ENCODE measurements at places on chromosomes 2 and 18.

GRCh38 chr18:9775178-9775577 lies 67.1 kb downstream of the RAB31 start:
- no peak for DNase-seq

DNA sequence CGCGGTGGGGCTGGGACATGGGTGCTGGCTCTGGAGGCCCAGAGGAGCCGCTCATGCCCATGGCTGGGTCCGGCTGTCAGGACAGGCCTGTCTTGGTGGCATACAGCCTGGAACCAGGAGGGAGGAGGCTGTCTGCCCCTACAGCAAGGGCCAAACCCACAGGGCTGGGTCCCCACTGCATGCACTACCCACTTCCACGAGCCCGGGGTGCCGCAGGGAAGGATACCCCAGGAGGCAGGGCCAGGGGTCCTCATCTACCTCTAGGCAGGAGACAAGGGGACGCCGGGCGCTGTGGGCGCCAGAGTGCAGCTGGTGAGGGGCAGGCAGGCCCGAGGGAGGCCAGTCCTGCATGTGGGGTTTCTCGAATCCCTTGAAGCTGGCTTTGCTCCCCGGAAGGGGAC lies 95.1 kb upstream of the GPC1 start:
- no peak for DNase-seq

DNA sequence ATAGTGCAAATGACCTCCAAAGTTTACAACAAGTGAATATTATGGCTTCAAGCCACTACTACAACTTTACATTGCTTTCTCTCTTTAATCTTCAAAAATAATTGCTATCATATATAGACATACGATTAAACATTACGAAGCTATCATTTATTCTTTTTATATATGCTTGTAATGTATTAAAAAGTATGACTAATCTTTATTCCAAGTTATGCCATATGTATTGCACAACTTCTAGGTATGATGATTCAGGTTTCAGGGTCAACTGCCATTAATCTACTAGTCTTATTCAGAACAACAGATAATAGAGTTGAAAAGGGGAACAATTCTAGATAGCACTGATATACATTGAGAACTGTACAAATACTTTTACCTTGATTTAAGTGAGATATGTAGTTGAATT lies 506.2 kb upstream of the TMEFF2 start:
- no peak for DNase-seq

DNA sequence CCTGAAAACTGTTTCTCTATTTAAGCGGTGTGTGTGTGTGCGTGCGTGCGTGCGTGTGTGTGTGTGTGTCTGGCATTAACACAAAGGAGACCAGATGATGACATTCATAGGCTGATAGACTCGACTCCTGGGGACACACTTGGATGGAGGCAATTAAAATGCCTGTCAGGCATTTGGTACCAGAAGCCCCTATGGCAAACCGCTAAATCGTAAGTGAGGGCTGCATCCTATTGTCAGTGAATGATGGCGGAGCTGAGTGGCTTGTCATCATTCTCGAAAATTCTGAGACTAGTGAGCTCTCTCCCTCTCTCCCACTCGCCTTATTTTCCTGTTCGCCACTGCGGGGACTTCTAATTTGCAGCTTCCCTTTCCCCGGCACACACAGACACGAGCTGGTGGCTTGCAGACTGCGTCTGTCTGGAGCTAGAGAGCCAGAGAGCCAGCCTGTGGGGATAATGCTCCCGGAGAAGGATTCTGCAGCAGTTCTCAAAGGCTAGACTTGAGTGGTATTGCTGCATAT lies 155.4 kb downstream of the MAP2 start:
- peak; percentile 35 for DNase-seq

- DNase-seq = no peak
Measured at GRCh38 chr2:146003337-146003736, 1483.4 kb upstream of the ZEB2 start.

- peak; percentile 47 for DNase-seq
Measured at GRCh38 chr2:78992807-78993517, 32.5 kb upstream of the REG3G start.

GRCh38 chr2:214019229-214019972 lies 391.5 kb upstream of the VWC2L start:
- DNase-seq = no peak

DNA sequence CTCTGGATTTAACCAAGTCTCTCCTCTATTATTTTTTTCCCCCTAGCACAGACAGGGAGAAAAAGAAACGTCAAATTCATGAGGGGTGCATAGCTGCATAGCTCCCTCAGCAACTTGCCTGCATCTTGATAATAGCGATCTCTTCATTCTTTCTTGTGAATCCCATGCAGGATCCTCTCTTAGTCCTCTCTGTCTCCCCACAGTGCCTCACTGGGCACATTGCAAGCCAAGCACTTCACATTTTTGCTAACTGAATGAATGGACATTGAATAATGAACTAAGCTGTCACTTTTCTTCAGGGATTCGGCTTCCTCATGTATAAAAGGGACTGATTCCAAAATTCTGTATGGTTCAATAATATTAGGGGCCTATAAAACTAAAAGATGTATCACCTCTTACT lies 2.9 kb upstream of the EPB41L3 start:
- DNase-seq = peak; percentile 31

- no peak for DNase-seq
Measured at GRCh38 chr2:170991398-170992182, 62.5 kb downstream of the GORASP2 start.

GRCh38 chr2:176743671-176744070 lies 468.9 kb upstream of the HNRNPA3 start:
- DNase-seq = no peak

DNA sequence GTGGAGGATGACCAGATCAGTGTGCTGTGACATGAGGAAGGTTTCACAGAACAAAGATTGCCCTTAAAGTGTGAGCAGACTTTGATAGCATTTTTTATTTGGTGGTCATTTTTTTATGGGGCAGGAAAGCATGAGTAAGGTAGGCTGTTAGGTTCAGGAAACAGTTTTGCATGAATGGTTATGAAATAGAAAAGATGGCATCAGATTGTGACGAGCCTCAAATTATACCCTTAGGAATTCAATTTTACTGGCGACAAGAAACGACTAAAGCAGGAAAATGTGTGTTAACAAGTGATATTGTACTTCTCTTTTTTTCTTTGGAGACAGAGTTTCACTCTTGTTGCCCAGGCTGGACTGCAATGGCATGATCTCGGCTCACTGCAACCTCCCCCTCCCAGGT lies 44.7 kb downstream of the PIK3C3 start:
- DNase-seq = no peak

DNA sequence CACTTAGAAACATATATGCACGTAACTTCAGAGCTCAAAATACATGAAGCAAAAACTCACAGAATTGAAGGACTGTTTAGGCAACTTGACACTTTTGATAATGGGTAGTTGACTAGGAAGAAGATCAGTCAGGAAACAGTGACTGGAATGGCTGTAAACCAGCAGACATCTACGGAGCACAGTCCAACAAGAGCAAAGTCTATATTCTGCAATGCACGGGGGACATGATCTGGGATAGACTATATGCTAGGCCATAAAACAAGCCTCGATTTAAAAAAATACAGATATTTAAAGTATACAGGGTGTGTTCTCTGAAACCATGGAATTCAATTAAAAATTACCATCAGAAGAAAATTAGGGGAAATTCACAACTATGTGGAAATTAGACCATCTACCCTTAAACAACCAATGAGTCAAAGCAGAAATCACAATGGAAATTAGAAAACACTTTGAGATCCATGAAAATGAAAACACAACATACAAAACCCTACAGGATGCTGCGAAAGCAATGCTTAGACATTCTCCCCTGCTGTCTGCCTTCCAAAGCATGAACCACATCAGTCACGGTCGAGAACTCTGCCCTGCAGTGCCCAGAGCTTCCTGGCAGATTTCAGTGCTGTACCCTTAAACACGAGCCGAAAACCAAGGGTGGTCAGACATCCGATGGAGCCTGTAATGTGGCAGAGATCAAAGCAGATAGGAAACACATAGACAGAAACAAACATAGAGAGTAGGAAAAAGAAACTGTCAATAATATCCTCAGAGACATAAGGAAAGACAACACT lies 651.9 kb upstream of the HS6ST1 start:
- DNase-seq = no peak

DNA sequence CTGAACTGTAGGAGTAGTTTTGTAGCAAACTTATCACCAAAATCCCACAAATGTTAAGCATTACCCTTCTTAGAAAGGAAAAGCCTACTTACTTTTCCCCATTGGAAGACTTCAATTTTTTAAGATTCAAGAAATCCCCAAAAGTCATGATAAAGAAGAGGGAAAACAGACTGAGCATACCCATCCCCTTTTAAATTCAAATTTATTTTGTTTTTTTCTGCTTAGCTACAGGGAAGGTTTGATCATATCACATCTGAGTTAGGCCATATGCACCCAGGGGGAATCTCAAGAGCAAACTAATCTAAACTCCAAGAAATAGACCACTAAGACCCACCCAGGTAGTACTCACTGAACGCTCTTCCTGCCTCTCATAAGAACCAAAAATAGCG lies 174.6 kb downstream of the TGIF1 start:
- no peak for DNase-seq

DNA sequence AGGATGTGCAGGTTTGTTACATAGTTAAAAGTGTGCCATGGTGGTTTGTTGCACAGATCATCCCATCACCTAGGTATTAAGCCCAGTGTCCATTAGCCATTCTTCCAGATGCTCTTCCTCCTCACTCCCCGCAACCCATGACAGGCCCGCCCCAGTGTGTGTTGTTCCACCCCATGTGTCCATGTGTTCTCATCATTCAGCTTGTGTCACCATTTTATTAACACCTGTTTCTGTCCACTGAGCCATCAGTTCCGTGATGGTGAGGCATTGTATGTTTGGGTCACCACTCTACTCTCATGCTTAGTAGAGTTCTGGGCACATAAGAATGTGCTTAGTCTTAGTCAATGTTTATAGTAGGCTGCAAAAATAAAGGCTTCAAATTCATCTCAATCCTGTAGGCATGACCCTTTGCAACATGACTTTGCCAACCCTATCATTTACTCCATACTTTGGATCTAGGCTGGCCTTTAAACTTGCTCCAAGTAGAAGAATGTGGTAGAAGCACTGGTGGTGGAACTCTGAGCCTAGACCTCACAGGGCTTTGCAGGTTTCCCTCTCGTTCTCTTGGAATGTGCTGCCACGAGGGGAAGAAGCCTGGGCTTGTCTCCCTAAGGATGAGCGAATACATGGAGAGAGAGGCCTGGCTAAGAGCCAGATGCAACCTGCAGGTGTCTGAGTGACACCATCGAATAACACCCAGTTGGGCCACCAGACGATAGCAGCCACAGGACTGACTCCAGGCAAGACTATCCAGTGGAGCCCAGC lies 161.5 kb downstream of the NAPG start:
- DNase-seq = no peak

DNA sequence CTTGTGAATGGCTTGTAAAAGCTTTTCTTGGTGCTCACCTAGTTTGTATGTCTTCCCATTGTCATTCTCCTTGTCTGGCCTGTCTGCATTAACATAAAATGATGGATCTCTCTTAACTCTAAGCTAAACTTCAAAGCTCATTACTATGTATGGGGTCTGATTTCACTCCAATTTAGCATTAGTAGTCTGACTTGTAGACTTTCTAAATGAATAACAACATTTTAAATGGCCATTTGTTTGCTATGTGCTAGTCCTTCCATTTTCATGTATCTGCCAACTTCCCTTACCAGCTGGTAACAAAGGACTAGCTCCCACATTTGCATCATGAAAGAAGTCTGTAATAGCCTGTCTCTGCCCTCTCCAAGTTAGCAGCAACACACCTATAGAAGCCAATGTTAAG lies 324.2 kb upstream of the RGPD4 start:
- no peak for DNase-seq

- no peak for DNase-seq
Measured at GRCh38 chr18:11494107-11494506, 115.3 kb upstream of the SLC35G4 start.

DNA sequence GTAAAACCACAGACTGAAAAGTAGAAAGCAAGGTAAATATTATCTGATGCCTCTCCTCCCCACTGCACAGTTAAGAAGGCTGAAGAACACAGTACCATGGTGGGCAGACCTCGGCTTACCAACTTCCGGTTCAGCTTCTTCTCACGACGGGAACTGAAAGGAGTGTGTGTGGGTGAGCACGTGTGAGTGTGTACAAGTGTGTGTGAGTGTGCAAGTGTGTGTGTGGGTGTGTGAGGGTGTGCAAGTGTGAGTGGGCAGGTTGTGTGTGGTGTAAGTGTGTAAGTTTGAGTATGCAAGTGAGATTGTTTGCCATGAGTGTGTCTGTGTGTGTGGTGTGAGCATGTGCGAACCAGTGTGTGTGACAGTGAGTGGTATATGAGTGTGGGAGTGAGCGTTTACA lies 103.5 kb downstream of the ADD2 start:
- no peak for DNase-seq

DNA sequence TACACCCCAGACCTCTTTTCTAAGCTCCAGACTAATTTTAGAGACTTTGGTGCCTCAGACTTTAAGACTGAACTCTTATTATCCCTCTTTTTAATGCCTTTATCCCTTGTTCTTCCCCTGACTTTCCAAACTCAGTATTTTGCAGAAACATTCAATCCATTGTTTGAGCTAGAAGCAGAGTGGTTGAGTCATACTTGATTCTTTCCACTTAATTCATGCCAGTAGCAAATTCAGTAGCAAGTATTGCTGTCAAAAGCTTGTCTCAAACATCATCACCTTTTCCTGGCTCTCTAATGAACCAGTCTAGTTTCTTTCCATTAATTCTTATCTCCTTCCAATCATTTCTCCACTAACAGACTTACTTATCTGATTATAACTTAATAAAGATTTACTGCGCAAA lies 699.7 kb upstream of the ZNF804A start:
- no peak for DNase-seq

DNA sequence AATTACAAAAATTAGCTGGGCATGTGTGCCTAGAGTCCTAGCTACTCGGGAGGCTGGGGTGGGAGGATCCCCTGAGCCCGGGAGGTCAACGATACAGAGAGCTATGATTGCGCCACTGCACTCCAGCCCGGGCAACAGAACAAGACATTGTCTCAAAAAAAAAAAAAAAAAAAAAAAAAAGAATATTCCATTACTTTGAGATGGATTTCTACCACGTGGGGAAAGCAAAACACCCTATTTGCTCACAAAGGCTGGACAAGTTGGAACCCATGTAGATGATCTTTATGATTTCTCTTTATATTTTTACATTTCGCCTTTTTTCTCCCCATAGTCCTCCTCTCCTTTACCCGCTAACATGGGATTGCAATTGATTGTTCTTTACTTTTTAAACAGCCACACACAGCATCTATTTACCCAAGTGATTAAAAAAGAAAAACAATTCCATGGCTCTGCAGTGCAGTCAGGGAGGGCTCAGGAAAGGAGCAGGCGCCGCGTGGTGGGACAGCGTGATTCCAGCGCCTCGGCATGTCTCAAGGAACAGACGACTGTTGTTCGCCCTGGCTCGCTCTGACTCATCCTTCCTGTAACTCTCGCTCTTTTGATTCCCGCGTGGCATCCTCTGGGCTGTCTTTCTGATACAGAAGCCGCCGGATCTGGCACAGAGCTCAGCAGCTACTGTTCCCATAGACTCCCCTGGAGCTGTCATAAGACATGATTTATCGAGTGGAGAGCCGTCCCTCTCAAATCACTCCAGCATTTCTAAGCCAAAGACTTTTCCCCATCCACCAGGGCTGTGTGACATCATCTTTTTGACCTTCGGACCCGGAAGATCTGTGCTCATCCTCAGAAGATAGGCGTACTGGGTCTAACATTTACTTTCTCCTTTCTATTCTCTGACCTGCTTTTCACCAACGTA lies 230.4 kb upstream of the AGAP1 start:
- peak; percentile 14 for DNase-seq

All from nephron progenitor cell (in vitro differentiated cells).